ENCODE measurements at places on chromosomes 1 and 21.

GRCh38 chr1:35175602-35176001 lies 17.3 kb downstream of the SFPQ start:
- no peak for DNase-seq

- DNase-seq = no peak
These were observed 68.0 kb downstream of the PDE9A start for GRCh38 chr21:42721341-42721824.

DNA sequence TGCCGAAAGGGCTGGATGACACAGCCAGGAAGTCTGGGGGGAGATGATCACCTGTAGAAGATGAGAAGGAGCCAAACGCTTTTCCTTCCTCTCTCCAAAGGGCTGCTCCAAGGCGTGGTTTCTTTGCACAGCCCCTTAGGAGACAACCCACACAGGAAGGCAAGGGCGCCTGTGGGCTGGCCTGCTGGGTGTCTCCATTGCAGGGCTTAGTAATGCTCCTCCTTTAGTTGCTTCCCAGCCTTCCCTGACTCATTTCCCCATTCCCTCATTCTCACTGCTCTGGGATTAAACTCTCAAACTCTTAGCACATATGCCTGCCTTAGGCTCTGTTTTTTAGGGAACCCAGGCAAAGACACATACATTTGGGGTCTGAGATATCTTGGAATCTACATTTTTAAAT lies 1.7 kb upstream of the CLCA1 start:
- DNase-seq = no peak

- no peak for DNase-seq
These were observed 6.0 kb downstream of the PLEKHG5 start for GRCh38 chr1:6485168-6486101.

- DNase-seq = no peak
These were observed 40.4 kb downstream of the LDLRAD2 start for GRCh38 chr1:21852282-21853130.

GRCh38 chr1:43963006-43963405 lies 6.8 kb upstream of the DPH2 start:
- DNase-seq = no peak

DNA sequence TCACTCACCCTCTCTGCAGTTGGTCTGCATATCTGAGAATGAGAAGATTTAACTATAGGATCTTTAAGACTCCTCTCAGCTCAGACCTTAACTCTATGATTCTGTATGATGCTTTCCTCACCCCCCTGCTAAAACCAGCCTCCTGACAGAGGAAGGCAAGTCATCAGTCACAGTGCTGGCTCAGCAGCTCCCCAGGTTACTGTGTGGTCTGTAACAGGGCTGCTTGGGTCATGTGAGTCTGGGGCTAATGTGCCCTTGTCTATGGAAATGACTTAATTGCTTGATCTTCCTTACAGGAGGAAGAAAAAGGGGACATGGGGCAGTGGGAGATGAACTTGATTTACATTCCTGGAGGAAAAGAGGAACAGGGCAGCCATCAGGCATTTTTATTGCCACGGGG lies 625.6 kb downstream of the PTPRU start:
- DNase-seq = no peak

DNA sequence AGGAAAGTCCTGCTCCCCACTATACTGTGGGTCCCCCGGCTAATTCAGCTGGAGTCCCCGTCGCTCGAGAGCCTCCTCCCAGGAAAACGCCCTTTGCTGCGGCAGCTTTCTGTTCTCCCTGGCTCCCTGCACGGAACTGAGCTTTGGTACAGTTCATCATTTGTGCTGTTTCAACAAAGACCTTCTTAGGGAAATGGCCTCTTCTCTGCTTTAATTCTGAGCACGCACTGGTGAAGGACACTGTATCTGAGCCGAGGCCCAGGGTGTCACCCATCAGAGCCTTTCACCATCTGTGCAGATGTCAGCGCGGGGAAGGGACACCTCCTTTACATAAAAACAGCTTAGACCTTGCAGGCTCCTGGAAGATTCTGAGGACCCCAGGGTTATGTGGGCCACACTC lies 13.5 kb upstream of the PEX10 start:
- no peak for DNase-seq

GRCh38 chr1:96388421-96389310 lies 332.9 kb upstream of the PTBP2 start:
- no peak for DNase-seq

GRCh38 chr1:196366817-196367495 lies 241.3 kb downstream of the KCNT2 start:
- DNase-seq = no peak

DNA sequence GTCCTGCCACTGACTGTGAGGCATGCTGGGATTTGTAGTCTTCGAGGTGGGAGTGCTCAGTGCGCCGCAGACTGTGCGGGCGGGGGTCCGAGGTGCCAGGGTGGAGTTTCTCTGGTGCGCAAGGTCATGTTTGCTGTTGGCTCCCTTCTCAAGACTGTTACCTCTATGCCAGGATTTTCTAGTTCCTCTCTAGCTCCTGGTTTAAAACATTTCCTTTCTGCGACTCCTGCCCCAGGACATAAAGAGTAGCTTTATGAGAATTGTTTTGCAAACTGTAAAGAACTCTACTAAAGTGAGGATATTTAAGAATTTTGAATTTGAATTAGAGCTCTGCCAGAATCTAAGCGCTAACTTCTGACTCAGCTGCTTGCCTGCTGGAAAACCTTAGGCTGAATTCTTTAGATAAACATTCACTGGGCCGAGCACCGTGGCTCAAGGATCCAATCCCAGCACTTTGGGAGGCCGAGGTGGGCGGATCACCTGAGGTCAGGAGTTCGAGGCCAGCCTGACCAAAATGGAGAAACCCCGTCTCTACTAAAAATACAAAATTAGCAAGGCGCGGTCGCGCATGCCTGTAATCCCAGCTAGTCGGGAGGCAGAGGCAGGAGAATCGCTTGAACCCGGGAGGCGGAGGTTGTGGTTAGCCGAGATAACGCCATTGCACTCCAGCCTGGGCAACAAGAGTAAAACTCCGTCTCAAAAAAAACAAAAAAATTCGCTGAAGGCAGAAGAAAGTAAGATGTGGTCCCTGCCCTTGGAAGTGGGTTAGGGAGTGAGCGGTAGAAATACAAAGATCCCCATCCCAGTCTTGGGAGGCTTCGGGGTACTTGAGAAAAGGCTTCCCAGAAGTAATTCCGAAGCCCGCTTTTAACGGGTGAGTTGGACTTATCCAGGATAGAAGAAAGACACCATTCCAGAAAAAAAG lies 992 bp upstream of the USP48 start:
- no peak for DNase-seq
